ENCODE measurements at places on chromosomes 11 and 22.
A peak's percentile ranks its signal among the peaks of the same experiment; 100 is the strongest.

DNA sequence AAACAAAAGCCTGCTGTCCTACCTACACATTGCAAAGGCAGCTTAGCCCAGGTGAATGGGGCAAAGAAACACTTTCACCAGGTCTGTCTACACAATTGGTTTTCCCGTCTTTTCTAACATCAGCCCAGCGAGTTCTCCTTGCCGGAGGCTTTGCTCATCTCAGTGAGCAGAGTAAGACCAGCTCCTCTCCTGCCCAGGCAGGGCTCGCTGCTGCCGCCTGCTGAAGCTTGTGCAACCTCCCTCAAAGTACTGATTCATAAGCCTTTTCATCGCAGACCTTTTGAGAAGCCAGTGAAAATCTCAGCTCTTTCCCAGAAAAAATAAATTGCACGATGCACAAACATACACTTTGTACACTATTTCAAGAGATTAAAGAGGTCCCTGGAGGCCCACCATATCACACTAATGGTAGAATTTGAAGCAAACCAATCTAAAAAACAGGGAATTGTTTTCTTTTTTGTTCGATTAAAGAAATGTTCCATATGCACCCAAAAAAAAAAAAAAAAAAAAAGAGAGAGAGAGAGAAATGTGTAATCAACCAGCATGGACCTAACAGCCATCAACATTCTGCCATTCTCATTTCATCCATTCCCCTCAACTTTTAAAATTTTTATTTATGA, 328.1 kb upstream of the MPPED2 start:
- DNase-seq: peak; percentile 65

- peak; percentile 93 for DNase-seq
Observed at GRCh38 chr11:62508336-62509058, 38.1 kb downstream of the AHNAK start.

GRCh38 chr22:32005453-32005852, 37.6 kb upstream of the SLC5A1 start:
- no peak for DNase-seq

DNA sequence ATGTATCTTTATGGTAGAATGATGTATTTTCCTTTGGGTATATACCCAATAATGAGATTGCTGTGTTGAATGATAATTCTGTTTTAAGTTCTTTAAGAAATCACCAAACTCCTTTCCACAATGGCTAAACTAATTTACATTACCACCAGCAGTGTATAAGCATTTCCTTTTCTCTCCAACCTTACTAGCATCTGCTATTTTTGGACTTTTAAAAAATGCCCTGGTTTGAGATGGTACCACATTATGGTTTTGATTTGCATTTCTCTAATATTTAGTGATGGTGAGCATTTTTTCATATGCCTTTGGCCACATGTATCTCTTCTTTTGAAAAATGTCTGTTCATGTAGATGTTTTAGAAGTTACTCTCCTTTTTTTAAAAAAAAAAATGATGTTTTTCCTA, 142.0 kb downstream of the METTL15 start:
- DNase-seq: no peak

GRCh38 chr11:132062541-132062940, 692.1 kb downstream of the NTM start:
- DNase-seq: no peak

DNA sequence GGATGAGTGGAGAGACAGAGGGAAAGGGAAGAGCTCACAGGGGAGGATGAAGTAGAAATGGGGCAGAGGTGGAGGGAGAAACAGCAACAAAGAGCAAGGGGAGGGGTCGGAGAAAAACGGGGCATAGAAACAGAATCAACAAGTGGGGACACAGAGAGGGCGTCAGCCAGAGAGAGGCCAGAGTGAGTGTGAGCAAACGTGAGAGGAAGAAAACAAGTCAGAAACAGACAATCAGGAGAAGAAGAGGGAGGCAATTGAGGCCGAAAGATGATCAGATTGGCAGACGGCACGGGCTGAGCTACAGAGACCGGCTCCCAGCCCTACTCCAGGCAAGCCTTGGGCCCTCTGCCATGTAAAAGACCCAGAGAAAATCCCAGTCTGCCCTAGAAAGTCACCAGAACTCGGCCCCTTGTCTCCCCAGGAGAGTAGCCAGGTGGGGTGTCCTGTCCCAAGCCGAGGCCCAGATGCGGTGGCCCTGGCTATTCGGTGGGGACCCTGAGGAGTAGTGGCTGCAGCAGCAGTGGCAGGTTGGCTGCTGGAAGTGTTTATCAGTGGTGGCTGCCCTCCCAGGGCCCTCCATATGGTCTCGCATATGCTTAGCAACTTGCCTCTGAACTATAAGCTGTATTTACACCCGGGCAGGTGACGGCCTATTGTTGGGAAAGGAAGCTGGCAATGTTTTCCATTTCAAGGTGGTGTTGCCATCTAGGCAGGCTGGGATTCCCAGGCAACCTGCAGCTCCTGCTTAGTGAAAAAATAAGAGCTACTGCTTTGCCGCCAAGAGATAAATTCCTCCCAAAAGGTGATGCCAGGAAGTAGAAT, 14.8 kb upstream of the TSPAN18 start:
- no peak for DNase-seq

DNA sequence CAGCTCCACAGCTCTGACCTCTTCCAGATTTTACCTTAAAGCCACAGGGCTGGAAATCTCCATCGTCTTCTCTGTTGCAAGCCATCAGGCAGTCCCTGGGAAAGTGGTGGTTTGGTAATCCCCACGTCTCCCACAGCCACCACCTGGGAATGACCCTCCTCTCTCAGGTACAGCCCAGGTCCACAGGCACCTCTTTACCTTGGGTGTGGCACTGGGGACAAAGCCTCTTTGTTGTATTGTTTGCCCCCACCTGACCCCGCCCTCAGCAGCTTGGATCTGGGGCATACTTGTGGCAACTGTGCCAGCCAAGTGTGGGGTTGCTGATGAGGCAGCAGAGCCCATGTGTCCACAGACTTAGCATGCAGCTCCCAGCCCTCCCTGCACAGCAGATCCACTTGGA, 77.6 kb downstream of the LRRC32 start:
- no peak for DNase-seq

- no peak for DNase-seq
Observed at GRCh38 chr22:35835267-35835997, 117.8 kb downstream of the APOL5 start.

- DNase-seq: no peak
Observed at GRCh38 chr11:128695539-128696221, 1.8 kb downstream of the FLI1 start.

DNA sequence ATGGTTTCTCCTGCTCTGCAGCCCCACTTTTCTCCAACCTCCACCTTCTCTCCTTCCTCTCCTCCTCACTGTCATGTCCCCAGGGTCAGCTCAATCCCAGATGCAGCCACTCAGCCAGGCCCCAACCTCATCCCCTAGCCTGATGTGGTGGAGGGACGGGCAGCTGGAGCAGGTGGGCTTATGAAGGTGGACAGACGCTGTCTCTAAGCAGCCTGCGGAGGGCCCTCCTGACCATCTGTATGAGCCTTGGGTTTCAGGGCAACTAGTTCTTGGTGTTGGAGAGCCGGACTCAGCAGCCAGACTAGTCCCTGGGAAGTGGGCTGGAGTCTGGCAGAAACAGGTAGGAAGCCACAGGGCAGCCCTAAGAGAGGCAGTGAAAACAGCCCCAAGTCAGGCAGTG, 18.1 kb downstream of the CRYBB2 start:
- no peak for DNase-seq

DNA sequence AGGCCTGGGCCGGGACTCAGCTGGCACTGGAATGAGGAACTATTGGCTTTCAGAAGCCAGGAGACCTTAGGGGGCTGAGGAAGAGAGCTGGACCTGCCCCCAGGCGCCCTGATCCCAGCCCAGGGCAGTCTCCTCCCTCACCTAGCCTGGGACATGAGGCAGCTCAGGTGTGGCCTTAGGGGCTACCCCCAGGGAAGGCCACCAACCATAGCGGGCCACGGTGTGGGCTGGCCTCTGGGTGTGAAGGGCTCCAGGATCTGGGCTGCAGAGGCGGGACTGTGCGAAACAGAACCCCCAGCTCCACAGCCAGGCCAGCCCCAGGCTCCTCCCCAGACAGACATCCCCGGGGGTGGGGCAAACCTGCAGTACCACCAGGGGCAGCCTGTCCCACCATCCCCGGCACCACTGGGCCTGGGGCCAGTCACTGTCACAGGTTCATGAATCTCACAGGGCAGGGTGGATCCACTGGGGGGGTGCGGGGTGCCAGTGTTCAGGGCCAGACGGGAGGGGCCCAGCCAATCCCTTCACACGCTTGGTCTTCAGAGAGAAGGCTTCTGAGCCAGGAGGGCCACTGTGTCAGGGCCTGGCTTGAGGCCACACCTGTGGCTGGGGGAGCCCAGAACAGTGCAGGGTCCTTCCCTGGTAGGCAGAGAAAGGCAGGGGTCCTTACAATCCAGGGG, 3.5 kb downstream of the PLXNB2 start:
- DNase-seq: no peak

DNA sequence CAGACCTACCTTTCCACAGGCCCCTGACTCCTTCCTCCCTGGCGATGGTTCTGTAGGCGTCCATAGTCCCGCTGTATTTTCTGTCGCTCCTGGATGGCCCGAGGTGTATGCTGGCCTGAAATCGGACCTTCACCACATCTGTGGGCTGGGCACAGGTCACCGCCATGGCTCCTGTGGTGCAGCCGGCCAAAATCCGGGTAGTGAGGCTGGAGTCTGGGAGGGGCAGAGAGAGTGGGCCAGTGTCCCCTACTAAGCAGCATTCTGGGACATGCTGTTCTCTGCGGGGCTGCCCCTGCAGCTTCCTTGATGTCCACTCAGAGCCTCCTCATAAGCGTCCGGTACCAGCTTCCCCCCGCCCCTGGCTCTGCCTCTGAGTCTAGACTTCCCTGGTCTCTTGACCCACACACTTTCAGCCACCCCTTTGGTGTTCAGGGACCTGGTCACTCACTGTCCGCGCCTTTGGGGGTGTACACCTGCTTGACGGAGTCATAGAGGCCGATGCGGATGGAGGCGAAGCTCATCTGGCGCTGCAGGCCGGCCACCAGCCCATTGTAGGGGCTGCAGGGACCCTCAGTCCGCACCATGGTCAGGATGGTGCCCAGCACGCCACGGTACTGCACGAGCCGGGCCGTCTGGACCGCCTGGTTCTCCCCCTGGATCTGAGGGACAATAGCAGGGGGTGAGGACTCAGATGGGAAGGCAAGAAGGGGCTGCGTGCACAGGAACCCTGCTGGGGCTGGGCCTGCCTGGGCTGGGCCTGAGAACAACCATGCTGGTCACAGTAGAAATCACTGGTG, 3.0 kb downstream of the UCP3 start:
- DNase-seq: no peak

DNA sequence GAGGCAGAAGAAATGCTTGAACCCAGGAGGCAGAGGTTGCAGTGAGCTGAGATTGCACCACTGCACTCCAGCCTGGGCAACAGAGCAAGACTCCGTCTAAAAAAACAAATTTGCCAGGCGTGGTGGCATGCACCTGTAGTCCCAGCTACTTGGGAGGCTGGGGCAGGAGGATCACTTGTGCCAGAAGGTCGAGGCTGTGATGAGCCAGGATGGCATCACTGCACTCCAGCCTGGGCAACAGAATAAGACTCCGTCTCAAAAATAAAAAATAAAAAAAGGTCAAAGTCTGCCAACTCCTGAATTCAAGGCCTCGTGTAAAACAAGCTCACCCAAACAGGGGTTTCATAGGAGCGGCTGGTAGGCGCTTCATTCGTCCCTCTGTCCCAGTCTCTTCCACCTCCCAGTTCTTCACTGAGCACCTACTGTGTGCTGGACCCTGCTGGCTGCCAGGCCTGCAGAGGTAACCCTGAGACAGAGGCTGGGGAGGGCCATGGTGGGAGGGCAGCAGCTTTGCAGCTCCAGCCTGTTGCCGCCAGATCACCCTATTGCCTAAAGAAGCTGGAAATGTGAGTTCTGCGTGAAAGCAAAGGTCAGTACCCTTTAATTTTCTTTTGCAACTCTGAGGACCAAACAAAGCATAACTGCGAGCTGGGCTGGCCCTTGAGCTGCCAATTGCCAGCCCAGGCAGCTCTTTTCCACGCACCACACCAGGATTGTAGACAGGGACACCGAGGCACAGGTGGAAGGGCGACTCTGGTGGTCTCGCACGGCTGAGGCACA, 15.3 kb downstream of the RPL3 start:
- DNase-seq: no peak

DNA sequence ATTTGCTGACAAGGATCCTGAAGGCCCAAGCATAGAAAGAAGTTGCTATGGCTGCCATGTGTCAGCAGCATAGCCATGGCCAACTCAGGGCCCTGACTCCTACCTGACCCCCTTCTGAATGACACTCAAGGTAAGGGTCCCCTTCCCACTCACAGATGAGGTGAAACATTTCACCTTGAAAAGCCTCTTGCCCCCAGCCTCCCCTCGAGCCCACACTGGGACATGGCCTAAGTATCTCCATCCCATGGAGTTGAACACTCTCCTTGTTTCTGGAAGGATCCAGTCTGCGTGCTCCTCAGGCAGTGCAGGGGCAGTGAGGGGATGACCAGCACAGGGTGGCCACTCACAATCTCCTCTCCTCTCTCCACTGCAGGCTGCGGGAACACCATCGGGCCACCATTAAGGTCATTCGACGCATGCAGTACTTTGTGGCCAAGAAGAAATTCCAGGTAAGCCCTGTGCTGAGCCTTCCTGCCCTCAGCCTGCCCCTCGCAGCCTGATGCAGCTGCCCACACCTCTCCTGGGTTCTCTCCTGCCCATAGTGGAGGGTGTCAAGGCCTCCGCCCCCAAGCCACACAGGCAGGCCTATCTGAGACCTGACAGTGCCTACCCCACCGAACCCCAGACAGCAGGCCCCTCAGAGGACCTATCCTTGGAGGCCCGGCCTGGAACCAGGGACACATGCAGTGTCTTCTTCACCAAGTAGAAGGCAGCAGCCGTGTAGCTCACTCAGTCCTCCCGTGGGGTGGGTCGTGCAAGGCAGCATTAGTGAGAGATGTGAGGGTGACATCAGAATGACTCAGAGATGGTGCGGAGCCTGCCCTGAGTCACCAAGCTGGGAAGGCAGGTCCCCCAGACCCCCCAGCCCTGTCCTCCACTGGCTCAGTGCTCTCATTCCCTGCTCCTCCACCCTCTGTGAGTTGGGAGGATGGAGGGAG, 68.9 kb upstream of the KCNQ1OT1 start:
- no peak for DNase-seq

DNA sequence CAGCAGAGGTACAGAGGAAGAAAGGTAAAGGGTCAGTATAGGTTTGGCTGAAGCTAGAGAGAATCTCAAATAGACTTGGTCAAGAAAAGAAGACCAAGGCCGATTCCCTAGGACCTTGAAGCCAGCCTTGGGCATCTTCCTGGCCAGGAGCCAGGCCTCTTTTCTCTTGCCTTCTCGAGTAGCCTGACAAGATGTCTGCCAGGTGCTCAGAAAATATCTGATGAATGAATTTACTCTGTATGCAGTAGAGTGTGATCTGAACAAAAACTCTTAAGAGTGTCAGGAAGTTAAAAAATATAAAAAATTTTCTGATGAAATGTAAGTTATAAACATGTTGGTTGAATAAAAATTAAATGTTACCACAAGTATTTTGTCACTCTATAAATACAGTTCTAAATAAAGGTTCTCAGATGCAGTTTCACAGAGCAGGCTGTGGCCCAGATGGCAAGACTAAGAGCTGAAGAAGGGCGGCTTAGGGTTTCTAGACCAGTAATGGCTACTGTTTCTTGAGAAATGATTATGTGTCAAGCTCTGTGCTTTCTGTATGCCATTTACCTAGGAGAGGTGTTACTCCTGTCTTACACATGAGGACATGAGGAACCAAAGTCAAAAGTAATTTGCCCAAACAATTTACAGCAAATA, 98.1 kb downstream of the ATXN10 start:
- DNase-seq: no peak

GRCh38 chr11:93904716-93905115, 54.3 kb upstream of the VSTM5 start:
- no peak for DNase-seq
